ENCODE measurements at places on chromosomes 13 and 19.

DNA sequence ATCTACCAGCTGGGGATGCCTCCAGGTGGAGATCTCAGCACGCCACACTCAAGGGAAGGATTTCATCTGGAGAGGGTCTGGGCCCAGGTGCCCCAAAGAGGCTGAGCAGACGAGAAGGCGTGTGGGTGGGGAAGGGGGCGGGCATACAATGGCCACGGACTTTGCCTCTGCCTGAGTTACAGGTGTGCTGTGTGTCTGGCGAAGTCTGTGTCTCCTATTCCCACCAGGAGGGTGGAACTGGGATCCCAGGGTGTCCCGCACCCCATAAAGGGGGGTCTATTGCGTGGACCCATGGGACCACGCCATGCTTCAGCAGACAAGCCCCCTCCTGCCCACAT is 3.6 kb downstream of the TLE2 start:
- no peak for DNase-seq

DNA sequence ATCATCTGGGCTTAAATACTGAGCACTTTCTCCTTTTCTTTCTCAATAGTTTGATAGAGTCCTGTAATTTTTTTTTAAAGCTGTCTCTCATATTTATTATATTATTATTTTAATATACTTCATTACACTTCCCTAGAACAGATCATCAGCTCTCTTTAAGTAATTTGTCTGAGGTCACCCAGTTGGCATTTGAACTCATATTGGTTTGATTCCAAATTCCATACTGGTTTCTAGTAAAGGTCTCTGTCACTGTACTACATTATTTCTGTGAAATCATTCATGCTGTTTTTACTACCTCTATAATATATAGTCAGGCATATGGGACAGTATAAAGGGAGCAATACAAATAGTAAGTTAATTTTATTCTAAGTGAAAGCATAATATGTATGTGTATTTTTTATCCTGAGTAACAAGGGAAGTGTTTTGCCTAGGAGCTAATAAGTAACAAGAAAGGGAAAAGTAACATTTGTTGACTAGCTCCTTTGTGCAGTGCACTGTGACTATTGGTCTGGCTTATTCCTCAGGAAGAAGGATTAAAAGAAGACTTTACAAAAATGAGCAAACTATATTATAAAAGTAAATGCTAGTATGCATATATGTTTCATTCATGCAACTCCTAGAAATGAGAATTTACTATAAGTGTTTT is 14.3 kb downstream of the LPAR6 start:
- DNase-seq = no peak

DNA sequence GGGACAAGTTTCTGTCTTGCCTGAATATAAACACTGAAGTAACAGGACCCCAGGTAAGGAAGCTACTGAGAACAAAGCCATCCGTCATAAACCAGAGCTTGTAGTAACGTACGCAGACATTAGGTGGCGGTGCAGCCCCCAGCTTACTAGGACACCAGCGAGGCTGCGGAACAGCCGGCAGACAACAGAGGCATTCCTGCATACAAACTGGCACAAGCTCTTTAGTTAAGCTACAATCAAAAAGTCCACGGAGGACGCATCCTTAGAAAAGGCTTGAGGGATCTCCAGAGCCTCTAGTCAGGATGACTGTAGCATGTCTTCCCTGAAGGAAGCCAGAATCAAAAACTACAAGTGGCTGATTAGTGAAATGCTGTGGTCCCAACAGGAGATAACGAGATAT is 26.2 kb downstream of the ZNF160 start:
- DNase-seq = no peak

DNA sequence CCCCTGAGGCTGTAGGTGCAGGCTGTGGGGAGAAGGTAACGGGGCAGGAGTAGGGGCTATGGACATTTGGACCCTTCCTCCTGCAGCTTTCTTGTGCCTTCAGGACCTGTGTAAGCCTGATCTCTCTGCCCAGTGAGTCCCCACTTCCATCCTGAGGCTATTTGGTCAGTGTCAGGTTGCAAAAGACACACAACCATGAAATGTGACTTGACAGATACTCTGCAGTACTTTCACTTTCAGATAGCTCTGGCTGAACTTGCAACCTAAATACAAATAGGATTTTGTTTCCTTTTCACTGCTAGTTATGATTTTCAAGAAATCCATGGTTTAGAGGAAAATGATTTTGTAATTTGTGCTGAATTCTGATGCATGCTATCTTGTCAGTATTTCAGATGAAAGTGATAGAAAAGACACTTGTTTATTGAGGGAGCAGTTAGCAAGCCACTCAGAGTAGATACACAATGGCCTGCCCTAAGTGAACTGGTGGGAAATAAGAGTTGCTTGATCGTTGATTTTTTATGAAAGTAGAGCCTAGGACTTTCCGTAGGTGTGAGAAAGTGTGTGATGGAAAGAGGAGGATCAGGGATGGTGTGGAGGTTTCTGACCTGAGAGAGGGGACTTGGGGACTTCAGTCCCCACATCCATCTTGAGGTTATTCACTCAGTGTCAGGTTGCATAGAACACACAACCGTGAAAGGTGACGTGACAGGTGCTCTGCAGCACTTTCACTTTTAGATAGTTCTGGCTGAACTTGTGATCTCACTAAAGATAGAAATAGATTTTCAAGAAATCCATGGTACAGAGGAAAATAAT is 18.1 kb upstream of the EID2 start:
- DNase-seq = no peak

GRCh38 chr19:52142001-52142595 is 2.4 kb upstream of the ZNF616 start:
- DNase-seq = no peak

DNA sequence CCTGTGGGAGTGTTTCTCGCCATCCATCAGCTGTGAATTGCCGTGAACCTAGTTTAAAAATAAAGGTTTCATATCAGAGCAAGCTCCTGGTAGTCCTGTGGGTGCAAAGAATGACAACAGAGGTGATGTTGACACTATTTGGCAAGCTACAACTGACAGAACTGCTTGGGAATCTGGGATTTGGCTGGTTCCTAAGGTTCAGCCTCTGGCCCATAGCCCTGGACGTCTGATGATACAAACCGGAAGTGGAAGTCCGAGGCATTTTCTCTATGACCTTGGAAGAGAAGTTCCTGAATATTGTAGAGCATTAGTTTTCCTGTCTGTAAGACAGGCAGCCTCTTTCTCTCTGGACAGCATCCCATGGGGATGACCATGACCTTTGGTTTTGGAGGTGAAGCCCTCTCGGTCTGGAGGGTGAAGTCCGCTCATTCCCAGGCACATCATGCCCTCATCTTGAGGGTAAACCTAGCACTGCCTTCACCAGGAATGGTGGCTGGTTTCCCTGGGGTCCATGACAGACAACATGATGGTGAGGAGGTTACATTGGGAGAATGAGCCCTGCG is 29.1 kb downstream of the GATAD2A start:
- DNase-seq = no peak

GRCh38 chr19:44689290-44690130 is 9.4 kb upstream of the CEACAM16 start:
- peak; percentile 94 for DNase-seq

GRCh38 chr19:11554160-11554559 is 4.9 kb downstream of the ELOF1 start:
- DNase-seq = no peak

Data from activated CD8-positive, alpha-beta memory T cell treated with anti-CD3 and anti-CD28 coated beads, Interleukin-2, amount 50 U/mL, for 48 hours (primary cell).